Activated CD4-positive, CD25-positive, alpha-beta regulatory T cell (primary cell): ENCODE measurements at places on chromosomes 12 and 14.

DNA sequence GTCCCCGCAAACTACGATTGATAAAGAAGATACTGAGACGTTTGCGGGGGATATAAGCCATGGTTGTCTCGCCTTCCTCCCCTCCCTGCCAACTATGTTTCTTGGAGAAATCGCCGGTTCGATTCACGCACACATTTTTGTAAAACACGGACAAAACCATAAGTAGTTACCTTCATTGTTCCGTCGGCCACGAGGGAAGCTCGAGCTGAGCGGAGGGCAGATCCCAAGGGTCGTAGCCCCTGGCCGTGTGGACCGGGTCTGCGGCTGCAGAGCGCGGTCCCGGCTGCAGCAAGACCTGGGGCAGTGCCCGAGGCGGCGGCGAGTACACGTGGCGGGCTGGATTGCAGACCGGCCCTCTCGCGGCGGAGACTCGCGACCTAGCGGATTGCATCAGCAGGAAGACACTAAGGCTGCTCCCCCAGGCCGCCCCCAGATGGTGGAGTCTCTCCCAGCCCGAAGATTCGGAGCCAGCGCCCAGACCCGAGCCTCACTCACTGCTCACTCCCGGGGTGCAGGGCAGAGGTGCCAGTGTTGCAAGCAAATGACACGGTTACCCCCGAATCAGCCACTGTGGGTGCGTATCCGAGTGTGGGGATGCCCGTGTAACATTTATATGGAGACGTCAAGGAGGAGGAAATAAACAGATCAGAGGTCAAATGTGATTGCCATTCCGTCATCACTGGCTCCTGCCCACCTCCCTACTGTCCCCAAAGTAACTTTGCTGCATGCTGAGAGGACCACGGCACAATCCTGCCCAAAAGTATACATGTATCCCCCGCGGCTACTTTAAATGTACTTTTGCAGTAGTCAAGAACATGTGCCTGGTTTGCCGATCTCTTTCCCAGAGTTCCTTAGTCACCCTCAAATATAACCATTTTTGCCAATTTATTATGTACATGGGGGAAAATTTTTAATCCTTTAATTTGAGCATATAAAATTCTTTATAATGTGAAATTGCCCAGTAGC, at the start of gene BCAT1:
BCAT1 (minus strand) TSS at position 345 of the 966 bp plus-strand sequence; CDS start at position 176, 169 bp downstream.
- peak; percentile 6 for DNase-seq

GRCh38 chr12:57452181-57452936, 2.7 kb upstream of the INHBE start:
- no peak for DNase-seq

DNA sequence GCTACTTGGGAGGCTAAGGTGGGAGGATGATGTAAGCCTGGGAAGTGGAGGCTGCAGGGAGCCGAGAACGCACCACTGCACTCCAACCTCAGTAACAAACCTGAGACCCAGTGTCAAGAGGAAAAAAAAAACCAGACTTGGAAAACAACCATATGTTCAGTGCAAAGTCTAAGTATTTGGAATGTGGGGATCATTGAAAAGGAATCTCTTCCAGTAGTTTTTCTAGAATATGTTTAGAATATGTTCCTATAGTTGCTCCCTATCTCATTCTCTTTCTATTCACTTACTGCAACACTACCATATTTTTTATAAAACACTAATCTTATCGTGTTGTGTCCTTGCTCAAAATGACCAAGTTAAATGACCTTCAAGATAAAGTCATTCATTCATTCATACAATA, 423.5 kb upstream of the SOX5 start:
- no peak for DNase-seq

GRCh38 chr12:51900323-51900889, 6.9 kb upstream of the ACVRL1 start:
- no peak for DNase-seq

GRCh38 chr12:64672925-64673409, 62.7 kb downstream of the RASSF3 start:
- DNase-seq: no peak

GRCh38 chr12:67431411-67432020, 162.4 kb downstream of the CAND1 start:
- no peak for DNase-seq

- no peak for DNase-seq
Observed at GRCh38 chr12:45827974-45828373, 98.5 kb downstream of the ARID2 start.

DNA sequence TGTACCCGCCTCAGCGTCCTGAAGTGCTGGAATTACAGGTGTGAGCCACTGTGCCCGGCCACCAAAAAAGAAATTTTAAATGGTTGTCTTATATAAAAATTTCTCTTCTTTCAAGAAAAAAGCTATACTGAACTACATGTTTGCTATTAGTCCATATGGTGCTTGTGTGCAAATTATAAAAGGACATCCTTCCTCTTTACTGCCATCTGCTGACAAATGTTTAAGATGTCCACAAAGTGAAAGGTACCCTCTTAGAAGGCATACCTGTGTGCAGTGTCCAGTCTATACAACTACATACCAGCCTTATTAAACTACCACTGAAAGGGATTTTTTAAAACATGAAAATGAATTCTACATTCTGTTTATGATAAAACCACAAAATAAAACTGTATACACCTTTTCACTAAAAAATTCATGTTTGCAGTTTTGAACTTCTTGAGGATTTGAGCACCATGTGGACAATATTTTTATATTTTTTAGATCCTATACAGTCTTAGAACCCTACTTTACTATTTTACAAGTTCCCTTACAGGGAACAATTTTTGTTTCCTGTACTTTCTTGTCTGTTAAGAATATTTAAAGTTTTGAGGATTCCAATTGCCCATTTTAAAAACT, 32.8 kb upstream of the TOMM20L start:
- no peak for DNase-seq

GRCh38 chr14:65033181-65033580, 46.5 kb downstream of the FNTB start:
- DNase-seq: no peak

DNA sequence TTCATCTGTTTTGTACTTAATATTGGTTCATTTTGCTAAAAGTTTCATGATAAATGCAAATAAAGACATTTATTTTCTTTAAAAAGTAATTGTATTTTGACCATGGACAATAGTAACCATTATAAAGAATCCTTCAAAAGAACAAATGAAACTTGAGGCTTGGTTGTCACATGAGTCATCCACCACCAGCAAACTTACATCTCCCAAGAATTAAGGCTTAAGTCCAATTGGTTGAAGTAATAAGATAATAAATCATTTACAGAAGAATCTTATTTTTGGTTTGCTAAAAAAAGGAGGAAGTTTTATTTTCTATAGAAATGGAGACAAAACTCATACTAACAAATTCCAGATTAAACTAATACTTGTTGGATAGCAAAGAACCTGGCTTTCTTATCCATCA, 84.8 kb upstream of the KITLG start:
- DNase-seq: no peak

- DNase-seq: no peak
Observed at GRCh38 chr14:22282417-22282816, 306.6 kb downstream of the DAD1 start.

DNA sequence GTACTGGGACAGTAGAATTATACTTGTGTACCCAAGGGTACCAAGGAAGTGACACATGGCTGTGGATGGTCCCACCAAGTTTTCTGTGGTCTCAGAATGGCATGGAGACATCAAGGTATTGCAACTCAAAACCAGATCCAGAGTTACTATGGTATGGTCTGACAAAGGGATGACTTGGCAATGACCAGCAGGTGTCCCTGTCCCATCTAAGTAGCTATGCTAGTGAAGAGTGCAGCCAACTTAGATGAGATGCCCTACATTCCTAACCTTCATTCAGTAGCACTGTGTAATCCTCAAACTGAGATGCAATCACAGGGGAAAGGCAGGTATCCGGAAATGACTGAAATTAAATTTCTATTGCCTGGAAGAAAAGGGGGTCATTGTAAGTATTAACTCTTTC, 188.7 kb upstream of the TMEM260 start:
- no peak for DNase-seq

DNA sequence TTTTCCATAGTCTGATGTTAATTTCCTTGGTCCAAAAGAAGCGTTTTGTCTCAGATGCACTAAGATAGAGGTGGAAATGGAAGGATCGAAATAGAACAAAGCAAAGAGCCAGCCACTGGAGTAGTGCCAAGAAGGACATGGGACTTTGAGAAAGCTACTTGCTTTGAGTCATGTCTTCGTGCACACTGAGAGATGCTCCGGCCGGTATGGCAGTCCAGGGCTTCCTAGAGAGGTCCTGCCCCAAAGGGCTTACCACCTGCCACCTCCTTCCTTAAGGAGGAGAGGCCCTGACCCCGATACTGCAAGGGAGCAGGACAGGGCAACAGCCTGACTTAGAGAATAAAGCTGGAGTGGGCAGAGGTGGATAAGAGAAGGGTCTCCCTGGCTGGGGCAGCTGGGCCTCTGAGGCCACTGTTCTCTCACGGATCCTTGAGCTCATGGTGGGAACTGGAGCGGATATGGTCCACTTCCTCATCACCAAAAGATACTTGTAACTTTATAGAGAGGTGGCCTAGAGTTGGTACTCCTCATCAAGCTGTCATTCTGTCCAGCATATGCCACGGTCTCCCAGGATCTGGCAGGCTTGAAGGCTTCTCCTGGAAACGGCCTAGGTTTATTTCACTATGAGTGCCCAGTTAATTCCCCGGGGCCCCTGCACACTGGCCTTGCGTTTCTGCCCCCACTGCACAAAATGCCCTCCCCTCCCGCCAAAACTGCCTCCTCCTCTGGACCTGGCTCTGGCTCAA, 57.4 kb downstream of the FOXN3 start:
- no peak for DNase-seq

- DNase-seq: no peak
Observed at GRCh38 chr12:131124487-131125280, 171.0 kb downstream of the ADGRD1 start.

GRCh38 chr12:116672842-116673516, 64.9 kb downstream of the SPRING1 start:
- DNase-seq: no peak

DNA sequence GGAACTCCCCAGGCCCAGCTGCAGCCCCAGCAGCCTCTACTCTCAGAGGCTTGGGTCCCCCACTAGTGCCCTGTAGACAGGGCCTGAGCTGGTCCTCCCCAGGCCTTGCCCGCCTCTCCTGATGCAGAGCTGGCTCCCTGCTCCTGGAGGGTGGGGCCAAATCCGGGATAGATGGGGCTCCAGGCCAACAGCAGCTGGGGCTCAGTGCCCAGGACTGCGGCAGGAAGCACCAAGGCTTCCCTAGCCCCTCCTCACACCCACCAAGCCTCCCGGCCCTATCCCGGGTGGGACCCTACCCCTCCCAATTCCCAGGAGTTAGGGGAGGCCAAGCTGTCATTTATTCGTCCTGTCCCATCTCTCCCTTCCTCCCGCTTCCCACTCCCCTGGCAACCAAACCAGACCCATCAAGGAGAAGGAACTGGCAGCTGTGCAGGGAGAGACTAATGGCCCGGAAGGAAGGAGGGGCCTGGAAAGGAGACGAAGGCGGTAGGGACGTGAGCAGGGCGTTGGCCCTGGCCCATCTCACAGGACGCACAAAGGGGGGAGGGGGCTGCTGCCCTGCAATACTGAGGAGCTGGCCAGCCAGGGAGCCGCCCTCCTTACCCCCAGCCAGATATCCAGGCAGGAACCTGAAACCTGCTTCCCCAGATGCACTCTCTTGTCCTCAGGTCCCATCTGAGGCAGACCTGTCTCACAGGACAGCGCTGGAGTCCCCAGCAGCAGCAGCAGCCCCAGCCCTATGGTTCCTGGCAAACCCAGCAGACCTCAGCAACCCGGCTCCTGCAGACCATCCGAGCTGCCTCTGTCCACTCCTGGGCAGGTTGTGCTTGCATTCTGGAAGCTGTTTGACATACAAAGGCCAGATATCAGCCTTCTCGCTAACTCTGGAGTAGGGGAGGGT, 1.6 kb upstream of the PRPH start:
- DNase-seq: no peak

DNA sequence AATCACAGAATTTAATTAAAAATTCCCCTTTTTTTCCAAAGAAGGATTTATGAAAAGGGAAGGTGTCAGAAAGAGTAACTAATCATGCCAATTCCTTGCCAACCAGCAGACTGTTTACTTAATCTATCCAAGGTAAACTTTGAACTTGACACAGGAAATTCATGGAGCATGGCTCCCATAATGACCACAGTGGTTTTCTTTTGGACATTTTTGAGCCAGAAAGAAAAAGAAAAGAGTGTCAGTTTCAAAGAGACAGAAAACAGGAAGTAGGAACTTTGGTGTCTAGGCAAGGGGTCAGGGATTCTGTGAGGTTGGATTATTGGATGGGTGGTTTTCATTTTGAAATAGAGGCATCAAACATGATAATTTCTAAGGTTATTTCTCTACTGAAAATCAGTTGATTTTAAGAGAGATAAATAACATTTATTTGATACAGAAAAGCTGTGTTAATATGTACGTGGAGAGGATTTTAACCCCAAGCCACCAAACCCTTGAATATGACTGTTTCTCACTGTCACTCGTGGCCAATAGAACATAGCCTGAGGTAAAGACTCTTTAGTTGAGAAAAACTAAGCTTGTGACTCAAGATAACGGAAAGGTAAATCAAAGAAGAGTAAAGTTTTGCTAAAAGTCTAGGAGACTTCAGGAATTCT, 196.1 kb downstream of the TTC6 start:
- no peak for DNase-seq

- no peak for DNase-seq
Observed at GRCh38 chr12:115922952-115923564, 354.4 kb downstream of the MED13L start.

DNA sequence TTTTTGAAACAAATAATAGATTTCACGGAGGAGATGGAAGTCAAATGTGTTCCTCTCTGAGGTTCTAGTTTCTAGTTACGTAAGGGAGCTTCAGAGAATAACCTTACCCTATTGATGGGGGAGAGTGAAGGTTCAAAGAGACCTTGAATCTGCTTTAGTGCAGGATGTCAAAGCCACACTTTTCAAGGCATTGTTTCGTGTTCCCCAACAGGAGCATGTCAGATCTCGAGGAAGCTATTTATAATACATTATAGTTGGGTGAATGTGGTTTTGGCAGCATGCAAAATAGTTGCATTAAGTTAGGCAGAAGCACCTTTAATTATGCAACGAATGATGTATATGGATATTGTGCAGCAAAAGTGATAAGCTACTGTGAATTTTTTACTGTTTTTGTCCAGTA, 614.9 kb downstream of the SLC16A7 start:
- no peak for DNase-seq

GRCh38 chr12:114041136-114041535, 75.0 kb upstream of the RBM19 start:
- no peak for DNase-seq

DNA sequence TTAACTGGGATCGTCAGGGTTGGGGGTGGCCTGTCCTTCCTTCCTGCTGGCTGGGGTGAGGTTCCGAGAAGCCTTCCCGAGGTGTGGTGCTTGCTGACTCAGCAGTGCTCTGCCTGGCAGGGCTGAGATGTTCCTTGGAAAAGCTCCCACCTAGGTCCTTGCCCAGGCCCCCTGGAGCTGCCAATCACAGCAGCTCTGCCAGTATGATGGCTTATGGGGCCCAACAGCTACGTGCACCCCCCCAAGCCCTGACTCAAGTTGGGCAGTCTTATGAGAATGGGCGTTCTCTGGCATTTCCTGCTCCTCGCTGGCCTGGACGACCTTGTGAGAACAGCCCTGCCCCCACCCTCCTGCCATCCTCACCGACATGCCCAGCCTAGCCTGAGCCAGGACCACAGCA, 292.2 kb upstream of the CRY1 start:
- no peak for DNase-seq
